ENCODE measurements at places on chromosomes 7 and 10.
A peak's percentile ranks its signal among the peaks of the same experiment; 100 is the strongest.

DNA sequence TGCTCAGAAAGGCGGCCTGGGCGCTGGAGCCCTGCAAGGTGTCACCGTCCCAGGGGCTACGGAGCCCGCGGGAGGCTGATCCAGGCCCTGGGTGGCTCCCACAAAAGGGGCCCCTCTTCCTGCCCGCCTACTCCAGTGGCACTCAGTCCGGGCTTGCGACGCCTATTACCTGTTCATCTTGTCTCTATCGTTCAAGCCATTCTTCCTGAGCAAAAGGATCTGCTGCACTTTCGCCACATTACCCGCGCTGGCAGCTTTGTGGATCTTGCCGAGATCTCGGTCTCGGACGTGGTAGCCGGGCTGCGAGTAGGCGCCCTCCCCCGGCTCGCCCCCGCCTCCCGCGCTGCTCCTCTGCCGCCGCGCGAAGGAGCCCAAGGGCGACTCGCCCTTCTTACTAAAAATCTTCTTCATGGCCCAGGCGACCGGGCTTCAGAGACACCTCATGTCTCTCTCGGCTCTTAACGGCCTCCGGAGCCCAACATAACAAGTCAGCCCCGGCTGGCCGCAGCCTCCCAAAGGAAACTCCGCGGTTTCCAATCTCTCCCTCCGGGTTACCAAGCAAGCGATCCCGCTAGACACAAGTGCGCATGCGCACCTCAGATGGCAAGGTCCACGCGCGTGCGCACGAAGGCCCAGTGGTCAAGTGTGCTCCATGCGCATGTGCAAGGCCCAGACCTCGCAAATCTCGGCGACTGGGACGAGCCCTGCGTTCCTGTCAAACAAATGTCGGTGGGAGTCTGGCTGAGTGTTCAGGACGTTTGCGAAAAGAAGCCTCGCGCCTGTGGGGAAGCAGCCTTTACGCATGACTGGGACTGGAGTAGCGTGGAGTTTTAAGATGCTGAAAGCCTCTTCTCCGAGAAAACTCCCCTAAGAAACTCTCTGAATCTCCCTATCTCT is at the start of gene ANKRD26:
ANKRD26 (minus strand) TSS at position 579 of the 897 bp plus-strand sequence; CDS start at position 411, 168 bp downstream.
- DNase-seq = peak; percentile 97

DNA sequence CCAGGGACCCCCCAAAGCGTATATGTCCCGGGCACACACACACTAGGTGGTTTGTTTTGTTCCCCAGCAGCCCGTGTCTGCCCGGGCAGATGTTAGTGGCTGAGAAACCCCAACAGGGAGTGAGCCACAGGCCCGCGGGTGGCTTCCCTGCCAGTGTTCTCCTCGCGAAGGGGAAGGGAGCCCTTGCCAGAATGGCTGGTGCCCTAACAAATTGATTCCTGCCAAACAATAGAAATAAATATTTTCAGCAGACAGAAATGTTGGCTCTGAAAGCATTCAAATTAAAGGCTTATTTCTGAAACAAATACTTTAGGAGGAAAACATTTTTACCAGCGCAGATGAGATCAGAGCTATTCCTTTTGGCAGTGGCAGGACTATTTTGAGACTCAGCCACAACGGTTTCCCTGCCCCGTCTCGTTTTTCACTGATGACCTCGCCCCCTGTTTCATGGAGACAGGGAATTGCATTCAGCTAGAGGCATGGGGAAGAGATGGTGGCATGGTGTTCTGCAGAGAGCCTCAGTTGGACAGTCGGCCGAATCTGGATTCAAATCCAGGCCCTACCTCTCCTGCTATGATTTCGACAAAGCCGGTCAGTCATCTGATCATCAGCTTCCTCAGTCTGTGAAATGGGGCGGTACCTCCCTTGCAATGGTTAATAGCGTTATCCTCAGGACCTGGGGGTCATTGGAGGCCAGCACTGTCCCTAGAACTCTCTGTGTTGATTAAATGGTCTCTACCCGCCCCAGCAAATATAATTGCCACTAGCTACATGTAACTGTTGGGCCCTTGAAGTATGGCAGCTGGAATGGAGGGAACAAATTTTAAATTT is 84.5 kb downstream of the CUX1 start:
- no peak for DNase-seq

- DNase-seq = no peak
Measured at GRCh38 chr10:1233031-1233430, 176.8 kb downstream of the WDR37 start.

GRCh38 chr7:138886501-138886917 is 88.5 kb upstream of the ATP6V0A4 start:
- DNase-seq = peak; percentile 77

DNA sequence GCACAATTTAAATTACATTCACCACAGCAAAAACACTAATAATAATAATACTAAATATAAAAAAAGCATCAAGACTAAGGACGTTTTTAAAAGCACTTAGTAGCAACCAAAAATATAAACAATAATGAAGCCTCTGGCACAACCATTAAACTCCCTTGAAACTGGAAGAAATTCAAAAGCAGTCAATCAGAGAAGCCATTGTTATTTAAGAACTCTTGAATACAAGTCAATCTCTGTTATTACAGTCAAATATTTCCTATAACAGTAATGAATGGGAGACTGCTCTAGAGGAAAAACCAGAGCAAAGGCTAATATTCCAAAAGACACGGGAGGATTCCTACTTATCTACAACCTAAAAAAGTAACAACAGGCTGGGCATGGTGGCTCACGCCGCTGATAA is 164.2 kb downstream of the KMT2E start:
- DNase-seq = no peak

DNA sequence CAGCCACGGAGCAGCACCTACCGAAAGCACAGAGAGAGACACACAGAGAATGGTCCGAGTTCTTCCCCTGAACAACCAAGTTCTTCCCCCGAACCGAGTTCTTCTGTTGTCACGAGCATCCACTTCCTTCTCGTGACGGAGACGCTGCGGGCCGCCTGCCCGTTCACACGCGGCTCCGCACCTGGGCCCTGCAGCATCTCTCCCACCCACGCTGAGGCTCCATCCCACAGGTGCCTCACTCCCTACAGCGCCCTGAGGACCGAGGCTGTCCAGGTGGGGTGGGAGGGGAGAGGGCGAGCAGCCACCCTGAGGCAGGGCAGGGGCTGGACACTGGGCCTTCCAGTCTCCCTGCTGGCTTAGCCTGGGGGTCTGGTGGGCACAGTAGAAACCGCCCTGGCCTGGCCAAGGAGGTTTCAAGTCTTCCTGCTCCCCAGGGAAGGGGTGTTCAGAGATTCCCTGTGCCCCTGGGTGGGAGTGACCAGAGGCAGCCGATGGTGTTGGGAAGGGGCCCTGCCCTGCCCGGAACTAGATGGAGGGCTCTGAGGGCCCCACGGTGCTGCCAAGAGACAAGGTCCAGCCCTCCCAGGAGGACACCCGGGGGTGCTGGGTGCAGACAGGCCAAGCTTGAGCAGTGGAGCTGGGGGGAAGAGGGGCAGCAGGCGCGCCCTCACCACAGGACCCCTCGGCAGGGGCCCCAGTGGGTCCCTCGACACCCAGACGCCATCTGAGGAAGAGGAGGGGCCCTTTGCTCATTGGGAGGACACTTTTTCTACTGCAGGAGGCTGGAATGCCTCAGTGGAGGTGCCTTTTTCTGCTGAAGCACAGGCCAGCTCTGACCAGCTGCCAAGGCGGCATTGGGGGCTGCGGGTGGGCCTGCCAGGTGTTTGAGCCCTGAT is 5.2 kb upstream of the NKX6-2 start:
- DNase-seq = no peak

GRCh38 chr10:132516771-132517725 is 20.5 kb upstream of the INPP5A start:
- DNase-seq = peak; percentile 99

Data from kidney tubule cell (primary cell).